Uterus (tissue), 4 donors: ENCODE measurements at places on chromosomes 6 and 20. TPM values are rescaled to one million over a fixed set of nuclear protein-coding genes. Genes with fewer than 3 reads are reported as not detected.

Gene SLC13A3
- not detected for total RNA-seq

Gene ASIP
- total RNA-seq = not detected

Gene EFCAB8
- total RNA-seq = 1.4 TPM

Gene FOXA2
- 0.14 TPM for total RNA-seq

Gene XRN2
- total RNA-seq = 61.1 TPM

Gene SLC22A7
- not detected for total RNA-seq

Gene NCOA7
- total RNA-seq = 72.8 TPM

Gene RIPOR3
- 85.4 TPM for total RNA-seq

Gene SLC22A16
- total RNA-seq = not detected

Gene BTN1A1
- not detected for total RNA-seq

Gene ARMH2
- not detected for total RNA-seq

Gene LSM14B
- 38.2 TPM for total RNA-seq

Gene KLC4
- 26.6 TPM for total RNA-seq

Gene CAGE1
- not detected for total RNA-seq

Gene OPN5
- not detected for total RNA-seq

Gene CAP2
- total RNA-seq = 17.0 TPM

Gene CENPW
- total RNA-seq = 13.4 TPM

Gene RIMS1
- total RNA-seq = 24.9 TPM

Gene KCNK16
- not detected for total RNA-seq

Gene OR2H2
- total RNA-seq = not detected

Gene LGSN
- not detected for total RNA-seq

Gene SLC22A3
- total RNA-seq = 39.2 TPM

Gene SHLD1
- total RNA-seq = 9.7 TPM

Gene NMBR
- not detected for total RNA-seq

Gene ADAM33
- 84.7 TPM for total RNA-seq

Gene EDEM2
- total RNA-seq = 13.3 TPM

Gene C6orf163
- total RNA-seq = 8.6 TPM

Gene BHLHE23
- total RNA-seq = not detected

Gene DSTN
- 674 TPM for total RNA-seq

Gene CTNNBL1
- total RNA-seq = 57.2 TPM

Gene OTOR
- total RNA-seq = not detected

Gene RSPH3
- 1.2 TPM for total RNA-seq

Gene MDFI
- total RNA-seq = 14.4 TPM

Gene MAFB
- total RNA-seq = 10.0 TPM

Gene NKAIN4
- not detected for total RNA-seq

Gene RSPH9
- not detected for total RNA-seq

Gene SRSF6
- 108 TPM for total RNA-seq

Gene PNPLA1
- total RNA-seq = not detected

Gene GPR63
- total RNA-seq = 0.26 TPM

Gene PRSS16
- total RNA-seq = not detected

Gene DLK2
- total RNA-seq = 1.9 TPM

Gene LZTS3
- total RNA-seq = 13.1 TPM

Gene ADGB
- 7.7 TPM for total RNA-seq

Gene SLC17A9
- 0.26 TPM for total RNA-seq
